LHCN-M2 (cell line): ENCODE measurements at places on chromosomes 16 and 17.

DNA sequence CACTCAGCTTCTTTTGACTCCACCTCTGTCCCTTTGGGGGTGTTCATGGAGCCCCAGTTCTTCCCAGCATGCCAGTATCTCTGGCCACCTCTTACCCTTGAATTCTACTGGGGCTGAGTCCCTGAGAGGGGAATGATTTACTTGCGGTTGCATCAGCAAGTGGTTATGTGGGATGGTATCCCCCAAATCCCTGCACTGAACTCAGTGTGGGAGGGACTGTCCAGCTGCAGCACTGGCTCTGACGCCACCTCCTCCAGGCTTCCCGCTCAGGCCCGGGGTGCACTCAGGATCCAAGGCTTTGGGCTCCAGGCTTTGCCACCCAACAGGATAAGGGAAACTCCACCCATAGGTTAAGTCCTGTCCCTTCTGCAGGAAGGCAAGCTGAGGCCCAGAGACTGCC lies 21.1 kb upstream of the BRD7 start:
- no peak for DNase-seq

DNA sequence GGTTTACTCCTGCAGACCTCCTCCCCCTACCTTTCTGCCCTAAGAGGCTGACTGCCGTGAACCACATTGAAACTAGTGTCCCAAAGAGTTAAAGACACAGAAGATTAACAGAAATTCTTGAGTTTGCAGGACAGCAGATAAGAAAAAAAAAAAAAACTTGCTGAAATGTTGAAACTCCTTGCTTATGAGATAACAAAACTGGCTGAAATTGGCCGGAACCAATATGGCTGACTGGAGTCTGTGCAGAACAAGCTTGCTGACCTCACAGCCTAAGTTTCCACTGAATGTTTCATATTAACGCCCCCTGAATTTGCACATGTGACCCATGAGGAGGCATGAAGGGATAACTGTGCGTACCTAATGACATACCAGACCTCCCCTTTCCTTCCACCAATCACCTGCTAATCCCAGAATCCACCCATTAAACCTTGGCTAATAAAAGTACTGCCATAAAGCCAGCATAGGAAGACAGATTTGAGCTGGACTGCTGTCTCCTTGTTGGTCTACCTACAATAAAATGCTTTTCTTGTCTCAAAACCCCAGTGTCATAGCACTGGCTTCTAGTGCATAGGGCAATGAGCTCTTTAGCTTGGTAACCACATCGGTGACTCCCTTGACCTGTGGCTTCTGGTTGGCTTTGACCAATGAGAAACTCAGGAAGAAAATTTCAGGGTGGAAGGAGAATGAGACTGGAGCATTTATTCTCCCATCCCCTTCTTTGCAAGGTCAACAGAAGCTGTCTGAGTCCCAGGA lies 80.1 kb downstream of the PMP22 start:
- no peak for DNase-seq

GRCh38 chr16:50153596-50154419 lies 702 bp downstream of the TENT4B start:
- peak; percentile 20 for DNase-seq

GRCh38 chr17:34609210-34609609 lies 29.8 kb downstream of the TMEM132E start:
- no peak for DNase-seq

DNA sequence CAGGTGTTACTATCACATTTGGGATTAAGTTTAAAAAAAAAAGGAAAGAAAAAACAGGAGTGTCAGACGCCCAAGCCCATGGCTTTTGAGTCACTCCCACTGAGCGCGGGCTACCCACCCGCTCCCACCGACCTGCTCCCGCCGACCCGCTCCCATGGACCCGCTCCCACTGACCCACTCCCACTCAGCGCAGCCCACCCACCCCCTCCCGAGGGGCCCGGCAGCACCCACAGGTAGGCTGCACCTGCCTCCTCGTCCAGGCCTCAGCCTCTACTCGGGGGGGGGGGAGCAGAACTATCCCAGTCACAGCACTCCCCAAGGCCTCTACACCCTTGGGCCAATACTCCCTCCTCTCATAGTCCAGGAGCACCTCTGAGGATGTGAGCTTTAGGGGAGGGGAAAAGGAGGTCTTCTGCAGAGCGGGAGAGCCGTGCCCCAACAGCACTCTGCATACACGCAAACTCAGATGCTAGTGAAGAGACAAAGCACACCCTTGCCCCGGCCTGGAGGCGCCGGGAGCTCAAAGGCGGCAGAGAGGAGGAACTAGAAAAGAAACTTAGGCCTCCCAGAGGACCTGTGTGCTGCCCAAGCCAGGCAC lies 2.9 kb downstream of the CLUH start:
- no peak for DNase-seq

GRCh38 chr16:53482123-53482522 lies 20.9 kb downstream of the AKTIP start:
- no peak for DNase-seq
